ENCODE measurements at places on chromosomes 6 and 20.

DNA sequence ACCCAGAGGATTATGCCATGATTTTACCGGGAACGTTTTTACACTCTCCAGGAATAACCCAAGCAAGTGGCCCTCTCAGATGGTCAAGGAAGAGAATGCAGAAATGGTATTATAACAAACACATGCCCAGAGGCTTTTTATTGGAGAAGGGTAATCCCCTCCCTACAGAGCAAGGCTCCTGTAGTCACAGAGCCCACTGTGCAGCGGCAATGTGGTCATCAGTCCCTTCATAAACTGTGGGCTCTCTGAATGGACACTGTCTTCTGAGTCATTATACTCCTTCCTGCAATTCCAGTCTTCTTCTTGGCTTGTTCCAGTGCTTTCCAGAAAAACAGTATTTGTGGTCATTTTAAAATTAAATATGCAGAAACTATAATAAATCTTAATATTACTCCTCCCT lies 74.7 kb downstream of the LAMA4 start:
- DNase-seq = peak; percentile 47

DNA sequence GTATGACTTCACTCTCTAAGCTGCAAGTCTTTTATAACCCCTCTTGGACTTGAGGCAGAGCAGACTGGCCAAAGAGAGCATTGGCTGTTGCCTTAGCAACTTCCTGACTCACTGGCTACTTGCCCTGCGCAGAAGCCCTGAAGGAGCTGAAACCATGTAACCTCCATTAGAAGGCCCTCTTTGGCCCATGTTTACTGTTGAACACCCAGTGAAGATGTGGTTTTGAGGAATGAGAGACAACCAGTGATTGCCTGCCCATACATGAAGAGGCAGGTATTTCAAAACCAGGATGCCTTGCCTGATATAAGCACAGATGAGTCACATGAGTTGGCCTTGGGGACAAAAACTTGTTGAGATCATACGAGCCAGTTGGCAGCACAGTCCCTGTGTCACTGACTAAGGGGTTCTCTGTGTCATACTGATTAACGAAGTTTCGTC lies 182.5 kb downstream of the EDN1 start:
- peak; percentile 82 for DNase-seq

GRCh38 chr6:10518557-10519407 lies 2.4 kb upstream of the GCNT2 start:
- DNase-seq = peak; percentile 27

DNA sequence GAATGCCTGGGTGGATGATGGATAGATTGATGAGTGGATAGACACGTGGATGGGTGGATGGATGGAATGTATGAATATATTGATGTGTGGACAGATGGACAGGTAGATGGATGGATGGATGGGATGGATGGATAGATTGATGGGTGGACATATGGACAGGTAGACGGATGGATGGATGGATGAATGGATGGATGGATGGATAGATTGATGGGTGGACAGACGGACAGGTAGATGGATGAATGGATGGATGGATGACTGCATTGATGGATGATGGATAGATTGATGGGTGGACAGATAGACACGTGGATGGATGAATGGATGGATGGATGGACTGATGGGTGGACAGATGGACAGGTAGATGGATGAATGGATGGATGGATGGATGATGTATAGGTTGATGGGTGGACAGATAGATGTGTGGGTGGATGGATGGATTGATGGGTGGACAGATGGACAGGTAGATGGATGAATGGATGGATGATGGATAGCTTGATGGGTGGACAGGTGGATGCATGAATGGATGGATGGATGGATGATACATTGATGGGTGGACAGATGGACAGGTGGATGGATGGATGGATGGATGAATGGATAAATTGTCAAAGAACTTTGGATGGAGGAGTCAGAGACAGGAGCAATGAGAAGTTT lies 171.4 kb upstream of the AFDN start:
- no peak for DNase-seq

DNA sequence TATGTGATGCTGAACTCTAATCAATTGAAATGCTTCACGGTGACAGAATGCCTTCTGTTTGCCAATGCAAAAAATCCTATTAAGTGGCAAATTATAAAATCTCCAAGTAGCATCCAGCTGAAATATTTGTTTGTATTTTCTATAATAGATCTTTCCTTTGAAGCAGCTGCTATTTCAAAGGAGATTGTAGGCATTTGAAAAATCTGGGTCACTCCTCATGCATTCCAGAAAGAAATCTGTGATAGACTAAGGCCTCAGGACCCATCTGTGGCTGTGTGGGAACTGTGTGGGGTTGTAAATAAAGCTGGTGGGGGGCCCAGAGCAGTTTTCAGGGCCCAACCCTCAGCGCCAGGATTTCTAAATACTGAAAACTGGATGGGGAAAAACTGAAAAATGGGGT lies 216.9 kb upstream of the ARG1 start:
- DNase-seq = no peak

DNA sequence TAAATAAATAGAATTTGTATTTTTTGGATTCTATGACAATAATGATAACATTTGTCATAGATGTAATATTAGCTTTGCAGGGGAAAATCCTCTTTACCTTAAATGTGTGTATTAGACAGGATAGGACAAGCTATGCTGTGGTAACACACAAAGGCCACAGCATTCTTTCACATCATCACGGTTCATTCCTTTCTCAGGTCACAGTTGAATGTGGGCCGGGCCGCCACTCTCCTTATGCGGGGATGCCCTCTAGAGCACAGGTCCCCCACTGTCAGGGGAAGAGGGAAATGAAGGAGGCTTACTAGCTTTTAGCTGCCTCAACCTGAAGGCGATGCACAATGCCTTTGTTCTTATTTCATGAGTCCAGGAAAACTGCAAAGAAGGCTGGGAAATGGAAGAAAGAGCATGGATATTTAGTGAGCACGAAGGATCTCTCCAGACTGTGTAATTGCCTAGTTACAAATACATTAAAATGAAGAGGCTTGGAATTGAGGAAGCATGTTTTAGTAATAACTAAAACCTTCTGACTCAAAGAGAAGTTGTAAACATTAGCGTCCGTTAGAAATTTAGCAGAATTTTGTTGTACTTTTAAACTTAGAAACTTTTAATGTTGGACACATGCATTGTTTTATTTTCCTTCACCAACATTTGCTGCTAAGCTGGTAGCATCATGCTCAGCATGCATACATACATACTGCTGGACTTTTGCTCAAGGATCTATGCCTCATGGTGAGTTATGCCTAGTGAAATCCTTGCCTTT lies 248.9 kb upstream of the FOXQ1 start:
- DNase-seq = peak; percentile 9

- peak; percentile 34 for DNase-seq
These were observed 973.2 kb upstream of the SLC35B3 start for GRCh38 chr6:9408402-9409117.

DNA sequence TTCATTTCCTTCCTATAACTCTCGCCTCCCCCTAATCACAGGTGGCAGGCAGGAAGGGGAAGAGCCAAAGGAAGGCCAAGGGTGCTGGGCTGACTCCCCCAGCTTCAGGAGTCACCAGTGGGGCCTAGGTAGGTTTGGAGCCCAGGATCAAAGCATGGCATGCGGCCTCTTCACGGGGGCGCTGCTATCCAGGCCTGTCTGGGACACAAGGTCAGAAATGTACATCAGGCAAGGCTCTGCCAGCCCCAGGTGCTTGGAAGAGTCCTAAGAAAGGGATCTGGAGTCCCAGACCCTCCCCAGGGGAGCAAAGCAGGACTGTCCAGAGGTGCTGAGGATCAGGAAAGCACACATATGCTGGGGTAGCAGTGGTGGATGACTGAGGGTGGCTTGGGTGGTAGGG lies 10.4 kb downstream of the PI16 start:
- no peak for DNase-seq

- no peak for DNase-seq
These were observed 24.0 kb upstream of the SERINC1 start for GRCh38 chr6:122495612-122496011.

- DNase-seq = no peak
These were observed 245.1 kb upstream of the AFDN start for GRCh38 chr6:167581637-167582036.

GRCh38 chr6:78302411-78302810 lies 564.9 kb upstream of the IRAK1BP1 start:
- no peak for DNase-seq

GRCh38 chr6:165717732-165718465 lies 54.9 kb upstream of the PDE10A start:
- no peak for DNase-seq

DNA sequence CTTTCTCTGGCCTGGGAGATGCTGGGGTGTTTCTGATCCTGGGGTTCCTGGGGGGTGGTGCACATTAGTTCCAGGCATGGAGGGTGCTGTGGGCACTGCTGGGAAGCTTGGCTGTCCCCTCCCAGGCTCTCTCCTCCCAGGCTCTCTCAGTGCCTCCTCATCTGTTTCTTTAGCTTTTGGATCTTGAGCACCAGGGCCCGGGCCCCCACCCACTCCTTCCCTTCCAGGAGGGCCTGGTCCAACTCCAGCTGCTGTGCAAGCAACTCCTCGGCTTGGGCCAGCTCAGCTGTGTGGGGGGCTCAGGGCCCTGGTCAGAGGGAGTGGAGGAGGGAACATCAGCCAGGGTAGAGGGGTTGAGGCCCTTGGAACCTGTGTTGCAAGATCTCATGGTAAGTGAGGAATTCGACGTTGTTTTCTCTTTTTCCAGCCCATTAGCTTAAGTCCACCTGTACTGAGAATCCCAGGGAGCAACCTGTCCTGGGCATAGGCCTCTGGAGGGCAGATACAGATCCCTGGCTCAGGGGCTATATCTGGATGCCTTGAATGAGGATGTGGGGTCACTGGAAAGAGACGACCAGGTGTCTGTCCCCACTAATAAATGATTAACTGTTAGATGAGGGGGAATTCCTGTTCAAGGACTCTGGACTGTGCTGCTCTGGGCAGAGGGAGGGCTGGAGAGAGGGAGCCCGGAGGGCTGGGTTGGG lies 34.5 kb upstream of the HLA-A start:
- DNase-seq = no peak

DNA sequence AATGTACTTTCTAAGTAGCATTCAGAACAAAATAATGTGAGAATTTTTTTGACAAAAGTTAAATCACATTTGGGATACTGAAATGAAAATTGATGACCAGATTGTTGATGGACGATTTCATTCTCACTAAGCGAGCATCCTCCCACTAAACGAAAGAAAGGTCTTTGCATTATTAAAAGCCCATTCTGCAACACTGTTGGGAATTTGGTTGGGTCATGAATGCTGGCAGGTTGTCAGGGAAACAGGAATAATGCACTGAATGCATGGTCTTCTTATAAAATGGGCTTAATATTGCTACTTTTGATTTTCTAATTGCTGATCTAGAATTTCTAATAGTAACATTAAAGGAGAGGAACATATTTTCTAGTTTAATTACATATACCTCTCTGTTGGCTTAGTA lies 229.8 kb downstream of the NKAIN2 start:
- DNase-seq = no peak

DNA sequence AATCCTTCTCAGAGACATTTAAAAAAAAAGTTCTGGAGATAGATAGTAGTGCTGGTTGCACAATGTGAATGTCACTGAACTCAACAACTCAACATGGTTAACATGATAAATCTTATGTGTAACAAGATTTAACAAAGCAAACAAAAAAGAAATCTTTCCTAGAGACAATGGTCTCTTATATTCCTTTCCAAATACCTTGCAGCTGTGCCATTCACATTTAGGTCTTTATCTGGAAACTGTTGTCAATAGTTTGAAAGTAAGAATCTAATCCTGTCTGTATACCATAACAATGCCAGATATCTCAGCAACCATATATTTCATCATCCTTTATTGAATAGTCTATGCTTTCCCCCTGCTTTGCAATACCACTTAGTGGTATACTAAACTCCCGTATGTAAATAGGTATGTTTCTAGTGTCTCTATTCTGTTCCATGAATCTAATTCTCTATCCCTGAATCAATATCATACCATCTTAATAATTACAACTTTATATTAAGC lies 2.1 kb downstream of the SERAC1 start:
- DNase-seq = no peak

GRCh38 chr6:50087231-50087954 lies 37.7 kb upstream of the DEFB112 start:
- DNase-seq = peak; percentile 75

GRCh38 chr20:4160761-4161305 lies 145.5 kb upstream of the RNF24 start:
- DNase-seq = no peak

- no peak for DNase-seq
These were observed 78.1 kb downstream of the FIG4 start for GRCh38 chr6:109769213-109769612.

- DNase-seq = no peak
These were observed 529 bp upstream of the ENPP4 start for GRCh38 chr6:46129291-46129628.

GRCh38 chr6:6842291-6842690 lies 253.8 kb downstream of the LY86 start:
- DNase-seq = no peak

GRCh38 chr20:31849306-31849930 lies 4.0 kb upstream of the FOXS1 start:
- DNase-seq = no peak

- peak; percentile 73 for DNase-seq
These were observed 1.3 kb downstream of the SOBP start for GRCh38 chr6:107491138-107491609.

GRCh38 chr20:17568972-17569521 lies 828 bp upstream of the DSTN start:
- DNase-seq = peak; percentile 98

DNA sequence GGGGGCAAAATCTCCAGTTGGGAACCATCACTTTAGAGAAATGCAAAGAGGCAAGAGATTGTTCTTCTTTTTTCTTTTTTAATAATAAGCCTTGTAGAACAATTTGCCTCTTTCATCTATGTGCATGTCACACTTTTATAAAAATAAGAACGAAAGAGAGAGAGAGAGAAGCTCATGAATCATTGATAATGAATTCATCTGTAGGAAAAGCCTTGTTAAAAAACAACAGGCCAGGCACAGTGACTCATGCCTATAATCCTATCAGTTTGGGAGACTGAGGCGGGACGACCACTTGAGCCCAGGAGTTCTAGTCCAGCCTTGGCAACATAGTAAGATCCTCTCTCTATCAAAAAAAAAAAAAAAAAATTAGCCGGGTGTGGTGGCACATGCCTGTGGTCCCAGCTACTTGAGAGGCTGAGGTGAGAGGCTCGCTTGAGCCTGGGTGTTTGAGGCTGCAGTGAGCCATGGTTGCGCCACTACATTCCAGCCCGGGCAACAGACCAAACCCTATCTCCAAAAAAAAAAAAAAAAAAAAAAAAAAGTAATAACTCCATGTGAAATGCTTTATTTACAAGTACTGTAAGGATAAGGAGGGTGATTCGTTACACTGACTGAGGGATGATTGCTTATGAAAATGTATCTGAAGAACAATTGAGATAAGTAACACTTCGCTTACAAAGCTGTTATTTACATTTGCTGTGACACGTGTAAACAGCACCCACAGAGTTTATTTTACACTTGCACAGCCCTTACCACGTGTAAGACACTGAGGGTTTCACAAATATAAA lies 6.0 kb downstream of the CCN5 start:
- DNase-seq = peak; percentile 86
